ENCODE measurements at places on chromosomes 1 and 21.
A peak's percentile ranks its signal among the peaks of the same experiment; 100 is the strongest.

- no peak for DNase-seq
Observed at GRCh38 chr1:51901151-51901550, 22.6 kb upstream of the NRDC start.

GRCh38 chr1:40107290-40107959, 10.4 kb upstream of the PPT1 start:
- DNase-seq: no peak

- DNase-seq: no peak
Observed at GRCh38 chr1:56377431-56377830, 201.9 kb downstream of the PLPP3 start.

- no peak for DNase-seq
Observed at GRCh38 chr1:19647643-19648042, 3.5 kb downstream of the NBL1 start.

DNA sequence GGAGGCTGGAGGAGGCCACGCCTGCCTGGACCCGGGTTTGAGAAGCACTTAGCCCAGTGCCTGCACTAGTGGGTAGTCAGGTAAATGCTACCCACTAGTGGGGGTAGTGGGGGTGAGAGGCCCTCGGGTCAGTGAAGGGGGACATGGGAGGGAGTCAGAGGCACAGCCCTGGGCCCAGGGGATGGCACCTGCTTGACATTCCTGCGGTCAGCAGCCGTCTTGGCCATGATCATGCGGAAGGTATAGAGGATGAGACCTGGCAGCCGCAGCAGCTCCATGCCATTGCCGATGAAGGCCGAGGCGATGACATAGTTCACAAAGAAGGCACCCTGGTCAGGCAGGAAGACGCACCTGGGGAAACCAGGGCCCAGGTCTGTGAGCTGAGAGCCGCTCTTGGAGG, 28.7 kb downstream of the TMEM63A start:
- DNase-seq: no peak

DNA sequence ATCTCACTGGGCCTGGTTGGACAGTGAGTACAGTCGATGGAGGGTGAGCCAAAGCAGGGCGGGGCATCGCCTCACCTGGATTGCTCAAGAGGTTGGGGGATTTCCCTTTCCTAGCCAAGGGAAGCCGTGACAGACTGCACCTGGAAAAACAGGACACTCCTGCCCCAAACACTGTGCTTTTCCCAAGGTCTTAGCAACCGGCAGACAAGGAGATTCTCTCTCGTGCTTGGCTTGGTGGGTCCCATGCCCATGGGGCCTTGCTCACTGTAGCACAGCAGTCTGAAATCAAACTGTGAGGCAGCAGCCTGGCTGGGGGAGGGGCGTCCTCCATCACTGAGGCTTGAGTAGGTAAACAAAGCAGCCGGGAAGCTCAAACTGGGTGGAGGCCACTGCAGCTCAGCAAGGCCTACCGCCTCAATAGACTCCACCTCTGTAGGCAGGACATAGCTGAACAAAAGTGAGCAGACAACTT, 11.3 kb downstream of the C1orf105 start:
- DNase-seq: no peak

GRCh38 chr1:166972826-166973225, 2.5 kb downstream of the ILDR2 start:
- DNase-seq: no peak

DNA sequence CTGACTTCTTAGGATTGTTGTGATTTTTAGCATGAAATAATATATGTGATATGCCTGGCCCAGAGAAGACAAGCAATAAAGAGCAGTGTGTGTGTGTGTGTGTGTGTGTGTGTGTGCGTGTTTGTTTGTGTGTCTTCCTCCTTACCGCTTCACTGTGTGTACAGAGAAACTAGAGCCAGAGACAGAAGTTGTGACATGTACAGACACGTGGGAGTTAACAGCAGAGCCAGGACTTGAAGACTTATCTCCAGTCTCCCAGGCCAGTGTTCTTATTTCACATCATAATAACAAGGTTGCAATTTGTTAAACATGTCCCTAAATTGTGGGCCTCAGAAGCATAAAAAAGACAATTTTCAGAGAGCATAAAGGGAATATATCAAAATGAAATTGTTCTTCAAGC, 192.0 kb upstream of the JUN start:
- peak; percentile 41 for DNase-seq

- no peak for DNase-seq
Observed at GRCh38 chr21:46214478-46215340, 13.9 kb downstream of the LSS start.

DNA sequence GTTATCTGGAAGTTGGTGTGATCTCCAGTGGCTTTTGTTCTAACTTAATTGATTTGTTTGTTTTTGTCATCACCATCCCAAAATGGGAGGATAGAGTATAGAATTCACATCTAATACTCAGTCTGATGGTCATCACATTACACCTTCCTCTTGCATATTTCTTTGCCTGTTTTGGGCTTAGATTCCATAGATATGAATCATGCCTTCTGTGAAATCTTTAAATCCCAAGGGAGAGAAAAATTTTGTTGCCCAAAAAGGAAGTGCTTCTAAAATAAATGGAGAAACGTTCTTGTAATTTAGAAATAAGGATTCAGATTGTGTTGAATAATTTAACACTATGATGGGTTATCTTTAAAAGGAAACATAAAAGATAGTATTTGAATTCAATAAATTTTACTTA, 446.0 kb upstream of the LRRC7 start:
- no peak for DNase-seq

DNA sequence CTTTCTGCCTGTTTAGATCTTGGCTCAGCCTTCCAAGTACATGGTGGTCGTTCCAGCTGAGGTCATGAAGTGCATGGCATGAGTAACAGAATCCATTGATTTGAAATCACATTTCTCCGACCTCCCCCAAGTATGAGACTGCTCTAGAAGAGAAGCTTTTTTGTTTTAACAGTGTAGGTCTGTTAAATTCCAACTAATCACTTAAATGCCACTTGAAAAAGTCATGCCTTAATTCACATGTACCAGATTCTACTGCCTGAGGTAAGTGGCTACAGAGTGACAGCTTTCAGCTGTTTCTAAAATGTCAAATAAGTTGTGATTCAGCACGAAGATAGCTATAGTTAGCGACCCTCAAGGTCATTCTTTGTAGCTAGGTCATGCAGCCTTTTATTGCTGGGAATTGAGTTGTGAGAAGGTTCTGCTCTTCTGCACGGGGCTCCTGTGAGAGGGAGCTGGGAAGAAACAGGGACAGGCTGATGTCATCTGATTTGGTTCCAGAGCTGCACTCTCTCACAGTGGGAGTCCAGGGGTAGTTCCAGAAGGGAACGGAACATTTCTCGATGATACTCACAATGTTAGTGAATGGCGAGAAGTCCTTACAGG, 112.7 kb downstream of the VPS13D start:
- no peak for DNase-seq

DNA sequence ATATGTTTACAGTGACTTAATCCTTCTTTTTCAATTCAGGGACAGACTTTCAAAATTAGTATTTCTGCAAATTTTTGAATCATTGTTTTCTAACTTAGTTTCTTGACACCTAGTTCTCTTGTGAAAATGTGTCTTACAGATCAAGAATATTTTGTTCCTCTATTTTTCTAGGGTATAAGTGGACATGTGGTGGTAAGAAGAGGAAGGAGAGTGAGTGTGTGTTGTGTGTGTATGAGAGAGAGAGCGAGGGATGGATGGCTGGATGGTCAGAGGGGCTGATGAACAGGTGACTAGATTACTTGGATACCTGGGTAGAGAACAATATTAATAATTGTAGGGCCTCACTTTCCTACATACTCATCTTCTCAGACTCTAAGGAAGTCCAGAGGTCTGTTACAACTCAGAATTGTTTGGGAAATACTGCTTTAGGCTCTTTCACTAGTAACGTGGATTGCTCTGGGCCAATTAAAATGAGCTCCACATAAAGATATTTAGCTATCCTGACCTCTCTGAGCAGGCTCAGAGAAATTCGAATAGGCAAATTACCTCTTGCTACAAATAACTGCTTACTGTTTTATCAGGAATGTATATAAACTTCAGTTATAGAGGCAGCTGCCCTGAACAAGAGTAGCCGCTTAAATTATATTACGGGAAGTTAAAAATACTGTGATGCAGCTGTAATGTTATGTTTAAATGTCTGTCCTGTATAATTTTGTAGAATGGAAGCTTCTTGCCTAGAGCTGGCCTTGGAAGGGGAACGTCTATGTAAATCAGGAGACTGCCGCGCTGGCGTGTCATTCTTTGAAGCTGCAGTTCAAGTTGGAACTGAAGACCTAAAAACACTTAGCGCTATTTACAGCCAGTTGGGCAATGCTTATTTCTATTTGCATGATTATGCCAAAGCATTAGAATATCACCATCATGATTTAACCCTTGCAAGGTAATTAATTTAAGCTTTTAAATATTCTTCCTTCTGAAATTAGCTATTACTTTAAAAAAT, 19.7 kb downstream of the GPSM2 start:
- peak; percentile 62 for DNase-seq

DNA sequence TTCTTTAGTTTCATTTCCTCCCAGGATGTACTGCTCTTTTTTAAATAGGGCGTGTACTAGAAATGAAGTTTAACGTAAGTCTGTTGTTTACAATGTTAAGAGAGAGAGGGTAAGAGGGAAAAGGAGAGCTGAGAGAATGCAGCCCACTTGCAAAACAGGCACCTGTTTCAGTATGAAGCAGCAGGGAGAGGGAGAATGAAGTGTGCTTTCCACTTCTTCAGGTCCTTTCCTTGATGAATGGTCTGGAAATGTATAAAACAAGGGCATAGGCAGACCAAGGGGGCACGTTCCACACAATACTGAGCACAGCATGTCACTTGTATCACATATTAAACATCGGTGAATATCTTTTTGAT, 2.0 kb downstream of the KCNA3 start:
- peak; percentile 90 for DNase-seq

DNA sequence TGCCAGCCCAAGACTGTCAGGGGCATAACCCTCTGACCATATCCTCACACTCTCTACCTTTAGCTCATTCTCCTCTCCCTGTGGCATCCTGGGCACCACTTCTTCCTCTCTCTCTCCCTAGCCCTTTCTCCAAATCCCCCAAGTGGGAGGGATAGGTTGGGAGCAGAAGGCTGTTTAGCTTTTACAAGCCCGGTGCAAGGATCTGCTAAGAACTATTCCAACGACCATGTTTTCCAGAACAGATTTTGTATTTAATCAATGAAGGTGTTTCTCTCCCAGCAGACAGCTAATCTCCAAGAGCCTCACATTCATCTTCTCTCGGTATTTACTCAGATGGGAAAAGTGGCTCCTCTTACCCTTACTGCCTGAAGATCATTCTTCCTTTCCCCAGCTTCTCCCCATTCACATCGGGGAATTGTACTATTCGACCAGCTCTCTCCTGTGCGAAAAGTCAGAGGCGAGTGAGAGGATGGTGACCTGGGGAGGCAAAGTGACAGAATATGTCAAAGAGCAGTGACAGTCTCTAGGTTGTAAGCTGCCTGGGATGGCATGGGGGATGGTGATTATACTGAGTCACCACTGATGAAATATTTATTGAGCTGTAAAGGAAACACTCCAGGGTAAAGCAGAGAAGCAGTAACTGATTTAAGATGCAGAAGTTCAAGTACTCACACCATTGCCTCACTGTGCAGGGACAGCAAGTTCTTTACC, 47.0 kb upstream of the RBM15 start:
- DNase-seq: peak; percentile 8

DNA sequence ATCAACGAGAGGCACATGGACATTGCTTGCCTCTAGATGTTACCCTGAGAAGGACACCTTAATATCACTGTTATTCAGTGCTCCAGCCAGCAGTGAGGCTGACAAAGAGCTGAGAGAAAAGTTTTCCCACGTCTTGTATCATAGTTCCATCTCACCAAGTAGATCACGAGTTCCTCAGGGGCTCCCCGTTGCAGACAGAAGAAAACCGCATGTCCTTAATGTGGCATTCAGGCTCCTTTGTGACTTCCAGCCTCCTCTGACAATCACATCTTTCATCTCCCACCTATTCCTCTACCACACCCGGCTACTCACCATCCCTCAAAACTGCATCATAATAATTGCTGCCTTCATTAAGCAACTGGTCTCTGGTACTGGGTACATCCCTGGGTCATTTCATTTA, 75.3 kb downstream of the DMRTA2 start:
- DNase-seq: no peak

GRCh38 chr1:22816067-22816775, 105.6 kb downstream of the EPHB2 start:
- DNase-seq: no peak

- DNase-seq: peak; percentile 94
Observed at GRCh38 chr1:16302709-16303627, 49.3 kb downstream of the FBXO42 start.

GRCh38 chr1:235650341-235651169, 971 bp upstream of the GNG4 start:
- no peak for DNase-seq

- no peak for DNase-seq
Observed at GRCh38 chr1:201275253-201275666, 8.0 kb upstream of the PKP1 start.

DNA sequence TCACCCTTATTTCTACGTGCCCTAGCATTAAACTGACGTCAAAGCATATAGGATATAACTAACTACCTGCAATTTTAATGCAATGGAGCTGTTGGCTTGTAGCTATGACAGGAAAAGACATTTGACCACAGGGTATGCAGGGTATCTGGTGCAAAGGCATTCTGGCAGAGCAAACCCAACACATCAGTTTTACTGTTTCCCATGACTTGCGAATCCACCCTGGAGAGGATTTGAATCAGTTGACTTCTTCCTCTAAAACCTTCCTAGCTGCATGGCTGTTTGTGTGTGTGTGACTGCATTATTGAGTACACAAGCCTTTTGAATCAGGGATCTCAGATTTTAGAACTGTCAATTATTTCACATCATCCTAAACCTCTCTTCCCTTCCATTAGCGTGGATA, 41.7 kb upstream of the SYT14 start:
- no peak for DNase-seq

- DNase-seq: no peak
Observed at GRCh38 chr1:145843031-145843430, 2.4 kb upstream of the NUDT17 start.

- no peak for DNase-seq
Observed at GRCh38 chr21:40049031-40049930, 182.0 kb downstream of the PCP4 start.

- DNase-seq: no peak
Observed at GRCh38 chr1:247638011-247638410, 32.6 kb downstream of the OR2G3 start.

- DNase-seq: no peak
Observed at GRCh38 chr1:200150006-200150405, 122.5 kb downstream of the NR5A2 start.

DNA sequence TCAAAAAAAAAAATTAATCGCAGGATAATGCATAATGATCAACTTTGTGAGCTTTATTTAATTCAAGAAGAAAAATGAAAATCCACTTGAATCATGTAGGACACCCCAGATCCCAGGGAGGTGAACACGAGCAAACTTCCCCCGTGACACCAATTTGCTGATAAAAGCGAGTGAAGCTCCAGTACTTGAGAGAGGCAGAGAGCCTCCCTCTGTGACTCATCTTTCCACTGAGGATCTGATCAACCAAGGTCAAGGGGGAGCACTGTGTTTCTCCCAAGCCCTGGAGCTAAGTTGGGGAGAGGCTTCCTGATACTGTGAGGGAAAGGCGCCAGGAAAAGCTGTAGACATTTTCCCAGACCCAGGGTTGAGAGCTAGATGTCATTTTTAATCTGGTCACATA, 160.9 kb downstream of the SLC44A5 start:
- DNase-seq: no peak

GRCh38 chr21:14968821-14969220, 96.0 kb downstream of the NRIP1 start:
- DNase-seq: no peak
